Activated CD8-positive, alpha-beta memory T cell treated with anti-CD3 and anti-CD28 coated beads for 1 hour (primary cell): ENCODE measurements at places on chromosomes 3 and 15.

DNA sequence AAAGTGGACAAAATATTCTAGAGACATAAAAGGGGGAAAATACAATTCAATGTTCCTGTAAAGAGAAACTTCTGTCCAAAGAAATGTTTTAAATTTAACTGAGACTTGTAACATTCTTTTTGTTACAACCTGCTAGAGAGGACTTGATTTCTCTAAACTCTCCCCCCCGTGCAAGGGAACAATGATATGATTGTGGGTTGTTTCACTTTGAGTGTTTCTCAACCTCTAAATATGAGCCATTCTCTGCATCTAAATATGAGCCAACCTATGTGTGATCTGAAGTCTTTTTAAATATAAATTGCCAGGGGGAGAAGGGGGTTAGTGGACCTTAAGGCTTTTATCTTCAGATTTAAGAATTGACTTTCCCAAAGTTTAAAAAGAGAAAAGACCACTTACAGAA lies 14.6 kb downstream of the ZNF860 start:
- no peak for DNase-seq

- no peak for DNase-seq
Measured at GRCh38 chr3:173897631-173898030, 500.1 kb downstream of the NLGN1 start.

DNA sequence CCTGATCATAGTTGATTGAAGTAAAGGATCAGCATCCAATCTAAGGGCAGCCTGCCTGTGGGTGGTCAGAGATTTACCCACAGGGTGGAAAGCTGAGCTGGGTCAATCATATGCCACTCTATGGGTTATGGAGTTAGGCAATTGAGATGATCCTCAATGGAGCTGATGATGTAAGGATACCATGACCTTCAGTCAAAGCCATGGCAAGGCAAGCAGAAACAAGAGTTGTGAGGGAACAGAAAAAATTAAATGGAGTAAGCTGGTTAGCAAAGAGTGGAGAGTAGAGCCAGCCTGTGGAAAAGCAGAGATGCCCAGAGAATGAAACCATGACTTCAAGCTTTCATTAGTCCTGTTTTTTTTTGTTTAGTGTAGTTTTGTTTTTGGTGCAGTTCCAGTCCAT lies 5.7 kb upstream of the IQGAP1 start:
- DNase-seq = no peak

GRCh38 chr3:170835336-170835735 lies 34.7 kb downstream of the RPL22L1 start:
- DNase-seq = no peak

DNA sequence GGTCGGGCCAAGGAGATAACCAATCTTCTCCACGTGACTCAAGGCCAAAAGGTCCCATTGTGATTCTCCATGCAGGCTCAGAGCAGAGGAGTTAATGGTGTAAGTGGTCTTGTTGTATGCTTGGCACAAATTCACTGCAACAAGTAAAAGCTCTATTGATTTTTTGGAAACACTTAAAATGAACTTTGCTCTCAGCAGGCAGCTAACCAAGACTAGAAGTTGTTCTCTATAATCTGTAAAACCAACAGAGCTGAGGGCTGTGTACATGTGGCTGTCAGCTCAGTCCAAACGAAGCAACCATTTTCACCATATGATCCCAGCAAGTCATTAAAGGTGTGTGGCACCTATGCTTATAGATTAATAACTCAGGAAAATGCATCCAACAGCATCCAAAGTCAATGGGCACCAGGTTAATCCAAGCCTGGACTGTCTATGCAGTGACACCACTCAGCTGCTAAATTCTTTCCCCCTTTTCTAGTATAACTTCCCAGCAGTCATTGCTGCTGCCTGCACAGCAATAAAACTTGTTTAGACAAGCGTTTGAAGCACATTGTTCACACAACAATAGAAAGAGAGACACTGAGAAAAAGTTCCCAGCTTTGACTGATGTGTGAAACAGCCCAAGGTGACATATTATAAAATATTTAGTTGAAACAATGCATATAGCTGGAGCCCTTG lies 603.8 kb upstream of the ADAMTS9 start:
- no peak for DNase-seq

DNA sequence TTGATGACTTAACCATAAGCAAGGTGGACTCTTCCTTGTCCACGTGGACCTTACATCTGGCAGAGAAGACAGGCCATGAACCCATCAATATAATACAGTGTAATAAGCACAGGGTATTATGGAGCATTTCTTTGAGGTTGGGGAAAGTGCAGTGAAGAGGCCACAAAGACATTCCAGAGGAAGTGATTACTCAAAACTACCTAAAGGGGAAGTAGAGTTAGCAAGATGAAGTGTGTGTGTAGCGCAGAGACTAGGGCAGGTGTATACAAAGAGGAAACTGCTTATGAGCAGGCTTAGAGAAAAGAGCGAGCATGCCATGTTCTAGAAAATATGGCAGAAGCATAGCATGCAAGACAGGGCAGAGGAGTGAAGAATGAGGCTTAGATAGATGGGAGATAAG lies 17.9 kb downstream of the CP start:
- no peak for DNase-seq

DNA sequence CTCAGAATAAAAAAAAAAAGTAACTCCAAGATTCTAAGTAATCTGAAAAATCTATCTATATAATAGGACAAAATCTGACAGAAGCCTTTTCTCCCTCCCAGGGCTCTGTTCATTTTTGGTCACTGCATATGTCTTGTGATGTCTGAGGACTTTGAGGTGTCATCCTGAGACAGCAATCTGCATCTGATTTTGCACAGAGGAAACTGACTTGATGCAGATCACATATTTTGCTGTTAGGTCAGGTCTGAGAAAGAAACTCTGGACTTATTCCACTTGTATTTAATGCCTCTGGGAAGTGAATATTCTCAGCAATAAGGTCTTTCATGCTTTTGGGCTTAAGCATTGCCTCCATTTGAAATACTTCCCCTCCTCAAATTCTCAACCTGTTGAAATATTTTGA lies 295.2 kb upstream of the THBS1 start:
- DNase-seq = no peak

GRCh38 chr3:27840807-27841594 lies 118.9 kb upstream of the EOMES start:
- no peak for DNase-seq

DNA sequence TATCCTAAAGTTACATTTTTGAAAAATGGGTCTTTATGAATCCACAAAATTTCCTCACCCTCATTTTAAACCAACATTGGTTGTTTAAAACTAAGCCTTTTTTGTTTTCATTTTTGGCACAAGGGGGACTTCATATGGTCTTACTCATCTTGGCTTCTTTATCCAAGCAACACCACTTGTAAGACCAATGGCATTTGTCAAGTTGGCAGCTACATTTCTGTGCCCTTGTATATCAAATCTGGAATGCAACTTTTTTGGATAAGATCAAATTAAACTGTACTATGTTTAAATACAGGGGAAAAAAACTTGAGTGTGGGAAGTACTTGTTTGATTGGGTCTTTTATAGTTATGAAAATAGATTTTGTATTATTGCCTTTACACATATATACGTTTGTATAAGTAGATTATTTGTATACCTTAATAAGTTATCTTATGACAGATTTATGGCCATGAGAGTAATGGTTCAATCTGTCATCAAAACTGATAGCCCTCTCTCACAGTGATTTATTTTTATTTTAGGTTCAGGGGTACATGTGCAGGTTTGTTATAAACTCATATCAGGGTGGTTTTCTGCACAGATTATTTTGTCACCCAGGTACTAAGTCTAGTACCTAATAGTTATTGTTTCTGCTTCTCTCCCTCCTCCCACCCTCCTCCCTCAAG lies 43.4 kb downstream of the GPR160 start:
- no peak for DNase-seq

- DNase-seq = no peak
Measured at GRCh38 chr15:35436422-35436821, 109.5 kb downstream of the DPH6 start.

- no peak for DNase-seq
Measured at GRCh38 chr3:80060664-80061063, 292.9 kb upstream of the ROBO1 start.

GRCh38 chr3:62493109-62493801 lies 119.9 kb upstream of the FEZF2 start:
- no peak for DNase-seq

GRCh38 chr3:51879937-51880336 lies 4.5 kb upstream of the IQCF5 start:
- DNase-seq = no peak

DNA sequence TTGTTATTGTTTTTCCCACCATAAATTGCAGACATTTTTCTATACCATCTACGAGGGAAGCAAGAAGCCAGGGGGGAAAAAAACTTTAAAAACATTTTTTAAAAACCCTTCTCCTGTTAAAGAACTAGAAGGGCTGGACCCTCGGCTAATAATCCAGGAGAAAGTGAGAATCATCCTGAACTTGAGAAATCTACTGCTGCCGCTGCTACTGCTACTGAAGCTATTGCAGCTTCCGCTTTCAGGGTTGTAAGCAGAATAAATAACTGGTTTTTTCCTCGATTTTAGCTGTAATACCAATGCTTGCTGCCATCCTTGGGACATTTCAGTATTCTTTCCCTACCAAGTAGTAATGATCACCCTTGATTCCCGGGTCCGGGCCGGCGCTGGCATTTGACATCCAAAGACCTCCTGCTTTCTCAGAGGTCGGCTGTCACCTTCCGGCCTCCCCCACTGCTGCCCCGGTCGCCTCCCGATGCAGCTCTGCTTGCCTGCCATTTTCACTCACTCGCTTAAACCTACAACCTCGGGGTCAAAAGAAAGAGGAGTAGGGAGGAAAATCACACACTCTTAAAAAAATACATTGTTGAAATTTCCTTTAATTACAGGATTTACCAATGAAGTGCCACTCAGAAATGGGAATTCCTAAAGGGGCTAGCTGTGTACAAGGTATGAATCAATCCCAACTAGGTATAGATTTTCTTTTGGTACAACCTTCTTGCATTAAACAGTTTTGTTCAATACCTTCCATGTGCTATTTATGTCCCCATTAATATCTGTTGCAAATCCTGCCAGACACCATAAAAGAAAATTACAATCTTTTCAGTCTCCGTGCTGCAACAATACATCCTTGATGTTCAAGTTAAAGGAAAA lies 674 bp upstream of the MECOM start:
- no peak for DNase-seq

GRCh38 chr3:130892759-130893375 lies 1.0 kb upstream of the ATP2C1 start:
- no peak for DNase-seq

DNA sequence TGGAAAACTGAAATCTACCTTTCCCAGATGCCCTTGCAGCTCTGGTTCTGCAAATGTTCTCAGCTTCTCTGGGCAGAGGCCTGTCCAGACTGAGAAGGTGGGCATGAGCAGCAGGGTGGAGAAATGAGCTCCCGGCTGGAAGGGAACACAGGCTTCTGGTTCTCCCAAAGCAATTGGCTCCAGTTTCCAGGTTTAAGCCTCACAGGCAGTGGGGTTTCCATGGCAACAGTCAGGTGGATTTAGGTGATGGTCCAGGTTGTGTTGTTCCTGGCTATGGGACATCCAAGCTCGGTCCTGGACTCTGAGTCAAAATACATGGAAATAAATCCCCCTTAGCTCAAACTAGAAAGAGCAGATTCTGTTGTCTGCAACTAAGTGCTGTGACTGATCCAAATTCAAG lies 94.6 kb upstream of the IQSEC1 start:
- DNase-seq = no peak

DNA sequence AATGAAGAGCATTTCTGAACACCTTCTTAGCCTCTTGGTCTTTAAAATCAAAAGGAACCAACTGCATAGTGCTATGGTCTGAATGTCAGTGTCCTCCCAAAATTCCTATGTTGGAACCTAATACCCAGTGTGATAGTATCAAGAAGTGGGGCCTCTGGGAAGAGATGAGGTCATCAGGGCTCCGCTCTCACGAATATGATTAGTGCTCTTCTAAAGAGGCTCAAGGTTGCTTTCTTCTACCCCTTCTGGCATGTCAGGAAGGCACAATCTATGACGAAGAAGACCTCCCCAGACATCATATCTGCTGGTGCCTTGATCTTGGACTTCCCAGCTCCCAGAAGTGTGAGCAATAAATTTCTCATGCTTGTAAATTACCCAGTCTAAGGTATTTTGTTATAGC lies 209.5 kb downstream of the MAGI1 start:
- no peak for DNase-seq

GRCh38 chr15:100713163-100713867 lies 110.9 kb downstream of the ASB7 start:
- DNase-seq = no peak

- DNase-seq = no peak
Measured at GRCh38 chr3:122640437-122640999, 40.1 kb upstream of the PARP14 start.

DNA sequence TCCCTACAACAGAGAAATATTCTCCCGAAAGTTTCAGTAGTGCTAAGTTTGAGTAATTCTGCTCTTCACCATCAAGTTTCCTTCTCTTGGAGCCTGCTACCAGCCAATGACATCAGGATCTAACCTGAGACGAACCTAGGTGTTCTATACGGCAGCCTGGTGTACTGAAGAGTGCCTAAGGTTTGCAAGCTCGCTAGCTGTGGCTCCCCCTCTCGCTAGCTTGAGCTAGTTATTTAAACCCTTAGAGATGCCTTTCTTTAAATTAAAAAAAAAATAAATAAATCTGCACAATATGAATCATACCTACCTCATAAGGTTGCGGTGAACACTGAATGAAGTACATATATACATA lies 1.4 kb upstream of the COL8A1 start:
- DNase-seq = no peak

DNA sequence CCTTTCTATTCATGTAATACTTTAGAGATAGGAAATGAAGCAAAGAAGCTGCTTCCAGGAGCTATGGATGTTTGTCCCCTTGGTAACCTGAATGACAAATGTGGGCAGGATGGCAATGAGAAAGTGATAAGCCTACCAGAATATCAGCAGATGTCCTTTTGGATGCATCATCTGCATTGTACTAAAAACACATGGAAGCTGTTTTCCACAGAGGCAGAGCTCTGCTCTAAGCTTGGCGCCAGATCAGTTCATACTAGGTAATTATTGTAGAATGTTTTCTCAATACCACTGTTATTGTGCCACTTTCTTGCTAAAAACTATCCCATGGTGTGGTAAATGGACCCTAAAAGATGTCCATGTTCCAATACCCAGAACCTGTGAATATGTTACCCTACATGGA lies 100.2 kb downstream of the DTWD1 start:
- no peak for DNase-seq

- no peak for DNase-seq
Measured at GRCh38 chr15:99123713-99124451, 19.0 kb downstream of the SYNM start.

DNA sequence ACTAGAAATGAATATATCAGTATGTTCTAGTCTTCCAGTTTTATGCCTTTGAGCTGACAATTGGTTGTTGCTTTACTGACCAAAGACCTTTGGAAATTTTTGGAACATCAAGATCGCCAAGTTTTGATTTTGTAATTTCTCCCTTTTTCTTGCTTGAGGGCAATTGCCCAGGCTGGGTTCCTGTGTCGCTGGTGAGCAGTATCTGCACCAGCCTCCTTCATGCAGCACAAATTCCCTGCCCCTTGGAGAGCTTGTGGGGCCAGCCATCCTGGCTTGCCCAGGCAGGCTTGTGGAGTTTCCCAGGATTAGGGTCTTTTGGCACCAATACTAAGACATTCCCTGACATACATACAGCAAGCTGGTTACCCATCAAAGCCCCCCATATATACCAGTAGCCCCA lies 37.9 kb upstream of the HACD2 start:
- DNase-seq = no peak

- no peak for DNase-seq
Measured at GRCh38 chr3:31377045-31377642, 155.6 kb upstream of the STT3B start.

- no peak for DNase-seq
Measured at GRCh38 chr3:106447723-106448301, 579.0 kb upstream of the CBLB start.
